ENCODE measurements at places on chromosomes 6 and 20.

GRCh38 chr20:49669601-49670189 lies 44.0 kb downstream of the B4GALT5 start:
- no peak for DNase-seq

DNA sequence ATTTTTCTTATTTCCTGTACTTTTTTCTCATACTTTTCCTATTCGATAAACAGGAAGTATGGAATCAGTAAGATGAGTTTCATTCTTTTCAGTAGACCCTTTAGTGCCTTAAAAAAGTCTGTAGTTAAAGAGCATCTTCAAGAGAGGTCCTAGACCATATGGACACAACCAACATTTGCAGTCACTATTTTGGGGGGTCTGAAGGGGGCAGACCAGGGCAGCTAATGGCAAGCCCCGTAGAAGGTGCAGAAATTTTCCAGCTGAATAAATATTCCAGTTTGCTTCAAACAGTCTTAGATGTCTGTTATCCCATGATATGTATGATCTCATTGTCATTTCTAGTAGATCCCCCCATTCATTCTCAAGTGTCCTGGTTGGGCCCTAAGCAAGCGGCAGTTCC lies 52.8 kb downstream of the MAP3K5 start:
- no peak for DNase-seq

DNA sequence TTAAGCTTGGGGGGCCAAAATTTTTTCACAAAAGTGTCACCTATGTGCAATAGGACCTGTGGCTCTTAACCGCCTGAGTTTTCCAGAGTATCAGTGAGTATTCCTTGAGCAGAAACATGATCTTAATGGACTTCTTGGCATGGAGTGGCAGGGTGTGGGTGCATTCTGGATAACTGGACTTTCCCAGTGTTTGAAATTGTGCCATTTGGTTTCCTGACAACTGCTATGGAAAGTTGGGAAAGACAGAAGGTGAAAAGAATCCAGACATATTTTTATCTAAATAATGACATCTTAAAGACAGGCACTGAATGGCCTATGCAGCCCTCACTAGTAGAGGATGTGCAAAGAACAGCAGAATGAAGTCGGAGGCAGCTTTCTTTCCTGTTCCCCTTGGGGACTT lies 34.3 kb upstream of the ADTRP start:
- DNase-seq = no peak

GRCh38 chr6:140366991-140367390 lies 992.5 kb upstream of the CITED2 start:
- DNase-seq = no peak

GRCh38 chr6:144053601-144054000 lies 41.8 kb downstream of the SF3B5 start:
- DNase-seq = no peak

GRCh38 chr6:139872665-139873064 lies 498.2 kb upstream of the CITED2 start:
- DNase-seq = no peak

GRCh38 chr6:1834646-1835516 lies 225.2 kb downstream of the FOXC1 start:
- no peak for DNase-seq

DNA sequence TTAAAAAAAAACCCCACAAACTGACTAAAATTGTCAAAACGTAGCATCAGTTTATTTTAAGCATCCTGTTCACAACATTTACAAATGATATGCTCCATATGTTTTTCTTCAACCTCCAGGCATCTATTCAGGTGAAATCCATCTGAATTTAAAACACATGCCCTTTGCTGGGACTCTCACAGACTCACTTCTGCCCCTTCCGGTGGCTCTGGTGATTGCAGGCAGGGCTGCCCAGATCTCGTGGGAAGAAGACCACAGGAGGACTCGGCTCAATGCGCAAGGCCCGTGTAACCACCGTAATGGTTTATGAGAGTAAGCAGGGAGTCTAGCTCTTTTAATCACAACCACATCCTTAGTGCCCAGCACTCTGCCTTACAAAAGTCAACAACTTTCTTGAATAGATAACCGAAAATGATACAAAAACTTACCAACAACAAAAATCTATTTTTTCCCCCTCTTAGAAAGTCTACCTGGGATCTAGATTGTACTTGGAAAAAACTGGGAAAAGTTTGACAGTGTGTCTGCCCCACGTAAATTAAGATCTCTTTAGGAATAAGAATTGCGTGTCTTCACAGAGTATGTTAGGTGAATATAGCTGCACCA lies 139.1 kb downstream of the KIF16B start:
- peak; percentile 40 for DNase-seq

DNA sequence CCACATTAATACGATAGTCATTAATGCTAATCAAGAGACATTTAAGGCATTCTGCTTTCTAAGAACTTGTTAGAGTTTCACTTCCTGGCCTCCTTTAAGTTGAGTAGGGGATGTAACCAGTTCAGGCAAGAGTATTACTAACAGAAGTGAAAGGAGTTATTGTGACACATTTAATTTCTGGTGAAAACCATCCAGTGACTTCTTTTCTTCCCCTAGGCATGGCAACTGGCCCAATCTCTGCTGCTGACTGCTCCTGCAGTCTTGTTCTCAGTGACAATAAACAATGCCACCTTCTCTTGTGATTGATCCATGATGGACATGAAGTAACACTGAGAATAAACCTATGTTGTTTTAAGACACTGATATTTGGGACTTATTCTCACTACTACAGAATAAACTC lies 130.9 kb upstream of the DEFB112 start:
- no peak for DNase-seq

DNA sequence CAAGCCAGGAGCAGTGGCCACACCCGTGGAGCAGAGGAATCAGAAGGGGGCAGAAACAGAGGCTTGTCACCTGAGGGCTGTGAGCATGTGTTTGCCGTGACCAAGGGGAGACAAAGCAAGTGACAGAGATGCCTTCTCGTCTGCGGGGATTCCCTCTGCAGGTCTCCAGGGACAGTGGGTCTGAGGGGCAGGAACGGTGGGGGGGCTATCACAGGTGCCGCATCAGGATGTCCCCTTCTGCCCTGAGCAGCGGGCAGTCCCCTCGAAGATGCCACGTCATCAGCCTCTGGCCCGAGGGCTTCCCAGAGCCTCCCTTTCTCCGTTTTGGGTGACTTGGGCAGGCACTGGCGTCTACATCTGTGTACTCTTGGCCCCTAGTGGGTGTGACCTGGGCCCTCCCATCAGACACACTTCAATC lies 338.7 kb downstream of the PREX1 start:
- DNase-seq = no peak

GRCh38 chr20:23021951-23022350 lies 13.2 kb upstream of the SSTR4 start:
- DNase-seq = no peak

DNA sequence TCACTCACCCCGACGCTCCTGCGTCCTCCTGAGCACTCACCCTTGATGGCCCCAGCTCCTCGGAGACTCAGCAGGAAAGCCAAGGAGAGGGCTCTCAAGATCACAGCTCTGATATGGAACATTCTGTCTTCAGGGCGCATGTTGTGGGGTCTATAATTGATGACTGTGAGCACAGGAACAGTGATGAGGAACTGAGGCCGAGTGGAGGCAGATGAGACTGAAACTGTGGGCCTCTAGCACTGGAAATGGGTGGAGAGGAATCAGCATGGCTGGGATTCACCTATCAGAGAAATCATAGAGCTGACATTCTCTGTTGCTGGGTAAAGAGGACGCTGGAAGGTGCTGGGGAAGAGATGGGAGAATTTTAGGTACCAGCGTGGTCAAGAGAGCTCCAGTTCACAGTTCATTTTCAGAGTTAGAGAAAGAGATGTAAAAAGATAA lies at the start of gene HLA-DPA1:
Gene HLA-DPA1, minus strand, starts transcription at position 219 of the 441 bp plus-strand sequence.
- DNase-seq = no peak

GRCh38 chr6:41274256-41274655 lies 12.2 kb downstream of the TREM1 start:
- DNase-seq = no peak

DNA sequence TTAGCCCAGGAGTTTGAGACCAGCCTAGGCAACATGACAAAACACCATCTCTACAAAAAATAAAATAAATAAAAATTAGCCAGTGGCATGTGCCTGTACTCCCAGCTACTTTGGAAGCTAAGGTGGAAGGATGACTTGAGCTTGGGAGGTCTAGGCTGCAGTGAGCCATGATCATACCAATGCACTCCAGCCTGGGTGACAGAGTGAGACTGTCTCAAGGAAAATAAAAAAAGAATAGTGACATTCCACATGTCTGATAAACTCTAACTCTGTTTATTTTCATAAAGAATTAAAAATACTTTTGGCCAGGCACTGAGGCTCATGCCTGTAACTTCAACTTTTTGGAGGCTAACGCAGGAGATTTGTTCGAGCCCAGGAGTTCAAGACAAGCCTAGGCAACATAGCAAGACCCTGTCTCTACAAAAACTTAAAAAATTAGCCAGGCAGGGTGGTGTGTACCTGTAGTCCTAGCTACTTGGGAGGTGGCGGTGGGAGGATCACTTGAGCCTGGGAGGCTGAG lies 115.1 kb downstream of the GJA1 start:
- DNase-seq = no peak

DNA sequence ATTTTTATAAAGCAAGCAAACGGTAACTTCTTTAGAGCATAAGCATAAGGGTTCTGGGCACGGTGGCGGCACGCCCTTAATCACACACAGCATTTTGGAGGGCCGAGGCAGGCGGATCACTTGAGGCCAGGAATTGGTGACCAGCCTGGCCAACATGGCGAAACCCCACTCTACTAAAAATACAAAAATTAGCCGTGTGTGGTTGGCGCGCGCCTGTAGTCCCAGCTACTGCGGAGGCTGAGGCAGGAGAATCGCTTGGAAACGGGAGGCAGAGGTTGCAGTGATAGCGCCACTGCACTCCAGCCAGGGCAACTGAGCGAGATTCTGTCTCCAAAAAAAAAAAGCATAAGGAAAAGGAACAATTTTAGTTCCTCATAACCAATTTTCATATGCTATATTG lies 2.6 kb downstream of the SENP6 start:
- DNase-seq = no peak

- no peak for DNase-seq
These were observed 22.0 kb upstream of the PYGB start for GRCh38 chr20:25225642-25226432.

DNA sequence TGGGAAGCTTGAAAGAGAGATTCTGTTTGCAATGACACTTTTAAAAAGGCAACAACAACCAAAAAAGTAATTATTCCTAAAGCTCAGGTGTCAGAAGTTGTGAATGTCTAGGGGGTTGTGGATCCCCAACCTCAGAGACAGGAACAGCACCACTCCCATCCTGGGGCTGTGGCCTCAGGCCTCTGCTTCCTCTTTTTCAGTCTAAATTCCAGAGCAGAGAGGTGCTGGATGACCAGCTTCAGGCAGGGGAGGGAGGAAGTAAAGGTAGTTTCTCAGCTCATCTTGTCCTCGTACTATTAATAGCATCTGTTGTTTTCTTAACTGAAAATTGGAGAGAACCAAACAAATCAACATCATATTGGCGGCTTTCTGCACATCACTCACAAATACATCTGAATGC lies 8.3 kb downstream of the NT5E start:
- DNase-seq = no peak

GRCh38 chr20:31605902-31606803 lies 1.1 kb downstream of the ID1 start:
- no peak for DNase-seq

GRCh38 chr20:35600993-35601973 lies 14.3 kb upstream of the SPAG4 start:
- peak; percentile 74 for DNase-seq

DNA sequence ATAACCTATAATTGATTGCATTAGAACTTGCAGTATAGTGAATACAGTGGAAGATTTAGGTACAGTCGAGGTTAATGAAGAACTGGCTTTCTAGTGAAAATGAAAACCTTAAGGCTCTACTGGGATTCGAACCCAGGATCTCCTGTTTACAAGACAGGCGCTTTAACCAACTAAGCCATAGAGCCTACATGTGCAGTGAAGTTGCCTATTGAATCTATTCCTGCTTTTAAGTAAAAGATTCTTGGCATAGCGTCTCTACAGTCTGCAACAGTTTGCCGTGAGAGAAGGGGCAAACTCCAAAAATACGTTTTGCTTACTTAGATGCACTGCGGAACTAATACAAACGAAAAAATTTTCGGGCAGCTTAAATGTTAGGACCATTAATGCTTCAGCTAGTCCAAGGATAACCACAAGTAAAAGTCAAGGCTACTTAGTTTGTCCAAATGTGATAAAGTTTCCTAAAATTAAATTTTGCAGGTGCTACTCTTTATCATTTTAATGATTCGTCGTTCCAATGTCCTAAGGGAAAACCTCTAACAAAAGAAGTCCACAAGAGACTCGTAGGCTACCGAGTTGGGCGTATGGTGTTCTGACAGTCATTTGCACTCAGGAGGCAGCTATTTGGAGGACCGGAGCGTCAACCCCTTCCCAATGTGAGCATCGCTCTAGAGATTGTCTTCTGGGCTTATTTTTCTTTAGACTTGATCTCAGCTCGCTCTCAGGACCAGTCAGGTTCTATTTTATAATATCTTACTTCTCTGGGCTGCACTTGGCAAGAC lies 31.3 kb upstream of the ZSCAN23 start:
- no peak for DNase-seq

- no peak for DNase-seq
These were observed 2.6 kb downstream of the DDR1 start for GRCh38 chr6:30886897-30887255.

DNA sequence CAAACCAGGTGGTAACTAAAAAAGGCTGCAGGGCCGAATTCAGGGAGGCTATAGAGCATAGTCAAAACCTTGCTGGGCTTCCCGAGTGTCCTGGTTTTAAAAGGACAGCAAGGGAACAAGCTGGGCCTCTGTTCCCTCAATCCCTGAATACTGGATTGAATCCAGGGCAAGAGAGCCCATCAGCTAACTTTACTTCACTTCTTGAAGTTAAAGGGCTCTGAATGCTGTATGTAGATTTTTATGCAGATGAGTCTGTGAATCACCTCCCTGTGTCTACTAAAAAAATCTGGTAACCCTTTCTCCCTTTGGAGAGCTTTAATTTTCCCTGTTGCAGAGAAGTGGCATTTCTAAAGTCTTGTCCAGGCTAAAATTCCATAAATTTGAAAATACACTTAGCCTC lies 29.5 kb downstream of the LYRM4 start:
- DNase-seq = no peak

GRCh38 chr6:37732688-37733087 lies 35.0 kb upstream of the MDGA1 start:
- no peak for DNase-seq

- no peak for DNase-seq
These were observed 4.9 kb upstream of the HNF4A start for GRCh38 chr20:44350567-44350966.

GRCh38 chr6:167750956-167751358 lies 75.8 kb upstream of the AFDN start:
- no peak for DNase-seq

All from stimulated activated CD4-positive, alpha-beta T cell treated with anti-CD3 and anti-CD28 coated beads, Interleukin-12 subunit alpha, Interleukin-12 subunit beta, amount 100 ng/mL, for 4 hours (primary cell).